Thymus (tissue), 14 donors: ENCODE measurements at places on chromosomes 2 and 18. TPM values are rescaled to one million over a fixed set of nuclear protein-coding genes. Genes with fewer than 3 reads are reported as not detected.

Gene SCN1A
- total RNA-seq, result 0.09 TPM

Gene IL36RN
- total RNA-seq, result 0.09 TPM

- no peak for DNase-seq
- no peaks in the 10 kb centered on the region for H3K4me1 ChIP-seq
- no peak overlapping the region for H3K27ac ChIP-seq
- no peak overlapping the region for H3K4me3 ChIP-seq
- H3K27me3 ChIP-seq, result no peaks in the 10 kb centered on the region
- no peaks in the 10 kb centered on the region for H3K36me3 ChIP-seq
Measured at GRCh38 chr2:119657466-119658145, 21.4 kb upstream of the TMEM177 start.

DNA sequence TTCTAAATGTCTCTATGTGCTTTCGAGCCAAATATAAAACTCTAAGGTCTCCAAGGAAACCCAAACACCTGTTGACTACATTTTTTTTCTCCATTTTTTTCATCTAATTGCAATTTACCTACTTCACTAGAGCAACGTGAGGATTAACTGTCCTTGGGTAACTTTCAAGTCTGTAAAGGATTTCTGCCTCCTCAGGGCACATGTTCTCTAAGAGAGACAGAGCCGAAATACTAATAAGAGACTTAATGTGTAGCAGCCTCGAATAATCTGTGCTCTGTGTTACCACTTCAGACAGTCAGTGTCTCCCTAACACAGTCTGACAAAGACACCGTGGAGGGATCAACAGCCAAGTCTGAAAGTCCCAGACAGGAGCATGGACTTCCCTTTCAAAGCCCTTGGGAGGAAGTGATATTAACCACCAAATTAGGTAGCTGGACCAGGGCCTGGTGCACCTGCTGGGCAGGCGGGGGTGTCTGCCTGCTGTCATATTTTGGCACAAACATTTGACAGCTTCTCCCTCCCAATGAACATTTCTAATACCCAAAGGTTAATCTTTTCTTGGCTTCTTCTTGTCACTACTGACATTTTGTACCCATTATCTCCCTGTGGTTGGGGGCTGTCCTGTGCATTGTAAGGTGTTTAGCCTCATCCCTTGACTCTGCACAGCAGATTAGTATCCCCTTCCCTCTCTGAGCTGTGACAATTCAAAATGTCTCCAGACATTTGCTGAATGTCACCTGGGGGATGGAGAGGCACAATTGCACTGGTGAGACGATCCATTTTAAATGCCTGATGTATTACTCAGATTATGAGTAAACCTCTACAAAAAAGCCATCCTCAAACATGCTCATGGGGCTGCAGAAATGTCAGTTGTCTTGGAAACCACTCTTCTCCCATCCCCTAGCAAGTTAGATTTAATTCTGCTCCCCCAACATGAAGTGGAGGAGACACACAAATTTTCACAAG lies 45.7 kb upstream of the LYPD1 start:
- no peak for DNase-seq
- no peaks in the 10 kb centered on the region for H3K27me3 ChIP-seq
- no peak overlapping the region for H3K4me3 ChIP-seq
- no peaks in the 10 kb centered on the region for H3K4me1 ChIP-seq
- no peak overlapping the region for H3K27ac ChIP-seq

Gene GPAT2
- total RNA-seq, result 0.38 TPM

GRCh38 chr18:3481696-3482210 lies 31.8 kb downstream of the TGIF1 start:
- no peaks in the 10 kb centered on the region for H3K36me3 ChIP-seq
- H3K27me3 ChIP-seq, result no peaks in the 10 kb centered on the region
- no peaks in the 10 kb centered on the region for H3K4me1 ChIP-seq
- no peak overlapping the region for H3K27ac ChIP-seq
- no peak overlapping the region for H3K4me3 ChIP-seq
- no peak for DNase-seq

DNA sequence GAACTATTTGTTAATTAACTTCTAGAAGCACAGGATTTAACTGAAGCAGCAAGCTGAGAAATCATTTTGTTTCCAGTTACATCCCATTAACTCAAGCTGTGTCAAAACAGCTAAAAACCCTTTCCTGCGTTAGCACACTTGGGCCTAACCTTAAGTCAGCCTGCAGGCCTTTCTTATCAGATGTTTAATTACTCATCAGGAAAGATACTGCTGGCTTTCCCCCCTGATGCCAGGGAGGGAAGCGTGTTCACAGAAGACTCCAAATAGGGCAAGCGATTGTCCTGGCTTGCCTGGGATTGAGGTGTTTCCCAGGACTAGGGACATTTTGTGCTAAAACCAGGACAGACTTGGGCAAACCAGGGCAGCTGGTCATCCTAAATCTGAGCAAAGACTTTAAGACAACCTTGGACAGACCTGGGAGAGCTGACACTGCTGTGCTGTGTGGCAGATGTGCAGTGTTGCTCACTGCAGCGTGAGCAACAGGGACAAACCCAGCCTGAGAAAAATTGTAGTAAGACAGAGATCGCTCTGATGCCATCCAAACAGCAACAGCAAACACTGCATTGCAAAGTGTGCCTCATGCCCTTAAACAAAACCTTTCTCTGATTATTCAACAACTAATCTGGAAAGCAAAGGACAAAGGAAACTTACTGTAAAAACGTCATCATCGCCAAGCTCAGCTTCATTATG lies 100.9 kb downstream of the SPRED2 start:
- no peak overlapping the region for H3K27ac ChIP-seq
- peaks cover 43% of the 10 kb centered on the region for H3K36me3 ChIP-seq
- H3K27me3 ChIP-seq, result no peaks in the 10 kb centered on the region

GRCh38 chr2:151616760-151617339 lies 117.4 kb downstream of the NEB start:
- no peaks in the 10 kb centered on the region for H3K27me3 ChIP-seq
- no peak for DNase-seq
